ENCODE measurements at places on chromosomes 11 and 22. TPM values are rescaled to one million over a fixed set of nuclear protein-coding genes. Genes with fewer than 3 reads are reported as not detected.

Gene GGTLC2
- not detected for total RNA-seq

Gene OR5M11
- total RNA-seq = not detected

DNA sequence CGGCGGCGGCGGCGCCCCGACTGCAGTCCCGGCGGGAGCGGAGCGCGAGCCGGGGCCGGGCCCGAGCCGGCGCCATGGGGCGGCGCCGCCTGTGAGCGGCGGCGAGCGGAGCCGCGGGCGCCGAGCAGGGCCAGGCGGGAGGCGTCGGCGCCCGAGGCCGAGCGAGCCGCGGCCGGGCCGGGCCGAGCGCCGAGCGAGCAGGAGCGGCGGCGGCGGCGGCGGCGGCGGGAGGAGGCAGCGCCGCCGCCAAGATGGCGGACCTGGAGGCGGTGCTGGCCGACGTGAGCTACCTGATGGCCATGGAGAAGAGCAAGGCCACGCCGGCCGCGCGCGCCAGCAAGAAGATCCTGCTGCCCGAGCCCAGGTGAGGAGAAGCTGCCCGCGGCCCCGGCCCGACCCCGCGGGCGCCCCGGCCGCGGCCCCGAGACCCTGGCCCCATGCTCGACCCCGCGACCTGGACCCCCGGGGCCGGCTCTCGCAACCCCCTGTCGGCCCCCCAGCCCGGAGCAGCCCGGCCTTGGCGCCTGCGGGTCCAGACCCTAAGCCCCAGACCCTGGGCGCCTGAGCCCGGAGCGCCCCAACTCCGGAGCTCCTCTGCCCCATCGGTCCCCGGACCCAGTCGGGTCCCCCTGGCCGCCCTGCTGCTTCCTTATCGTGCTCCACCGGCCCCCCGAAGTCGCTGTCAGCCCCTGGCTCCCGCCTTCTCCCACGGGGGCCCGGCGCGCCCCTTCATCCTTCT is at the start of gene GRK2:
GRK2 (plus strand) TSS at position 25 of the 739 bp plus-strand sequence; CDS start at position 252, 227 bp downstream.
- peak; percentile 66 for DNase-seq

- DNase-seq = peak; percentile 16
Measured at GRCh38 chr22:47629273-47629711, 866.8 kb downstream of the TBC1D22A start.

DNA sequence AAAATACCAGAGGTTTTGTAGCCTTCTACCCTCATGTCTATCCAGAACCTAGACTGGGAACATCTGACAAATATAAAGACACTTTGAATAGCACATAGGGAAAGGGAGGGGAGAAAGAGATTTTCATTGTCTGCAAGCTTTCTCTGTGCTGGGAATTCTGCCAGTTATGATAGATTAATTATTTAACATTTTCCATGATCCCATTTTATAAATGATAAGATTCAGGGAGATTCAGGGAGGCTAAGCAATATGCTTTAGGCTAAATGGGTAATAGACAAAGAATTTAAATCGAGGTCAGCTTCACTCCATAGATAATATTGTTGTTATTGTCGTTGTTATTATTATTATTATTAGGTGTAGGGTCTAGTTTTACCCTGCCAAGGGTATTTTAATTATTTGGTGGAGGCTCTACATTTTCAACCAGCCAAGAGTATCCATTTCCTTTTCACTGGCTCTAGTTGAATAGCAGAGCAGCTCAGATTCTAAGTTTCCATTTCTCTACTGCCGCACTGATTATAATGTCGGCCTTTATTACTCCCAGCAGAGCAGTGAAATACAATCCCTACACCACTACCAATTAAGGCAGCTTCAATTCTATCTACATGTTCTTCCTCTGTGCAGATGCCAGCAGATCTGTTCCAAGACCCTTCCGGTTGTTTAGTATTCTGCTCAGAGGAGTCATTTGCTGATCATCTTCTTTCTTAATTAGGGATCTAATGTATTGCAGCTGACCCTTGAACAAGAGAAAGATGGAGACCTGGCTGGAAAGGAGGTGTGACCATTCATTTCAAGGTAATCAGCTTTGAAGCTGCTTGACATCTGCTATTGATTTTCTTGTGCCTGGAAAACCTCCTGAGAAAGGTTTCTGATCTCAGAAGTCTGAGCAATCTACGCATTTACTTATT is 23.8 kb upstream of the SYN3 start:
- peak; percentile 32 for DNase-seq

GRCh38 chr22:44550711-44551491 is 52.9 kb upstream of the RTL6 start:
- DNase-seq = peak; percentile 87

GRCh38 chr11:72432347-72433287 is 1.7 kb downstream of the CLPB start:
- DNase-seq = peak; percentile 47

DNA sequence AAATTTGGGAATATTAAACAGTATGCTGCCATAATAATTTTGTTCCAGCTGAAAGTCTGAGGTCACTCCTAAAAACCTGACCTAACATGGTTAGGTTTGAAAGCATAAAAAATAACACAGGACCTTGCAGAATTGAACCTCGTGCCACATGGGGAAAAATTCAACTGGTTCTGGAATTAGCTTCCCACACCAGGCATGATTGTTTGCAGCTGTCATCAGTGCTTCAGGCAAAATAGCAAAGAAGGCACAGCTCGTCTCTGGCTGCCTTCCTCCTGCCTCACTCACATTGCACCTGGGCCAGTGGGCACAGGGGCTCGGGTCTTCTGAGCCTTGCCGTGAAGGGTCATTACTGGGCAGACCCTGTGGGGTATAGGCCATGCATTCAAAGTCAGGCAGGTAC is 153.8 kb upstream of the ARHGAP20 start:
- DNase-seq = no peak

DNA sequence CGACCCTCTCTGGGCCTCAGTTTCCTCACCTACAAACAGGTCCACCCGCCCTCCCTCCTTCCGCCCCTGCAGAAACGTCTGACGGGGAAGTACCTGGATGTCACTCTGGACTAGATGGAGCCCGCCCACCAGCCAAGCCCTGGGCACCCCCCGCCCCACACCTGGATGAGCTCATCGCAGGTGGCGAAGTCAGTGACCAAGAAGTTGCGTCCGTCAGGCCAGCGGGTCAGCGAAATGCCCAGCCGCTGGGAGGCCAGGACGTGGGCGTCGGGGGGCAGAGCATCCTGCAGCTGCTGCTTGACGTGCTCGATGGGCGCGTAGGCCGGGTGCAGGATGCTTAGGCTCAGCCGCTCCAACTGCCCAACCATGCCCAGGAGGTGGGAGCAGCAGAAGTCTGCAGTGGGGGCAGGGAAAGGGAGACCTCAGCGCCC is 897 bp downstream of the PNPLA5 start:
- no peak for DNase-seq

DNA sequence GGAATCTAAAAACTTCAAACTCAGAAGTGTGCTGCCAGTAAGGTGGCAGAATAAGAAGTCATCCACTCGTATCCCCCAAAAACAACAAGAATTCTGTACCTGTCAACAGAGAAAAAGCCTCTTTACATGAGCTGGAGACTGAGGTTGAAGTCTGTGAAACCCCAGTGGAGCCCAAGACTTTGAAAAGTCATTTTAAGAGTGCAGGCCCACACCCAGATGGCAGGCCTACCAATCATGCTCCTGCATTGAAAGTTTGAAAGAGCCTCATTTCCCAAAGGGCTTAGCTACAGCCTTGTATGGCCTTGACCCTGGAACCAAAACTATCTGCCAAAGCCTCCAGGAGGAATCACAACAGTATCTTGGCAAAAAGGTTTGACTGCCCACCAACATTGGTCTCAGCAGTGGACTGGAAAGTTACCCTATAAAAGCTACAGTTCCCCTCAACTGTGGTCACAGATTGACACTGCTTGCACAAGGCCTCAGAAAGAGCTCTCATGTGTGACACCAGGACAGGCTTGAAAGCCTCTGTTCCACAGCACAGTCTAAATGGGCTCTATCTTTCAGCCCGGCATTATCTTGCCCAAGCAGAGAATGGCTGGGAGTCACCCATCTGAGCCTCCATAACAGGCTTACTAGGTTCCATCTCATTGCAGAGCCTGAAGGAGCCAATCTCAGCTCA is 47.7 kb downstream of the SLC22A9 start:
- DNase-seq = no peak

- DNase-seq = no peak
Measured at GRCh38 chr11:65621460-65621859, 5.9 kb downstream of the PCNX3 start.

GRCh38 chr11:100816823-100817222 is 129.7 kb downstream of the ARHGAP42 start:
- DNase-seq = no peak

DNA sequence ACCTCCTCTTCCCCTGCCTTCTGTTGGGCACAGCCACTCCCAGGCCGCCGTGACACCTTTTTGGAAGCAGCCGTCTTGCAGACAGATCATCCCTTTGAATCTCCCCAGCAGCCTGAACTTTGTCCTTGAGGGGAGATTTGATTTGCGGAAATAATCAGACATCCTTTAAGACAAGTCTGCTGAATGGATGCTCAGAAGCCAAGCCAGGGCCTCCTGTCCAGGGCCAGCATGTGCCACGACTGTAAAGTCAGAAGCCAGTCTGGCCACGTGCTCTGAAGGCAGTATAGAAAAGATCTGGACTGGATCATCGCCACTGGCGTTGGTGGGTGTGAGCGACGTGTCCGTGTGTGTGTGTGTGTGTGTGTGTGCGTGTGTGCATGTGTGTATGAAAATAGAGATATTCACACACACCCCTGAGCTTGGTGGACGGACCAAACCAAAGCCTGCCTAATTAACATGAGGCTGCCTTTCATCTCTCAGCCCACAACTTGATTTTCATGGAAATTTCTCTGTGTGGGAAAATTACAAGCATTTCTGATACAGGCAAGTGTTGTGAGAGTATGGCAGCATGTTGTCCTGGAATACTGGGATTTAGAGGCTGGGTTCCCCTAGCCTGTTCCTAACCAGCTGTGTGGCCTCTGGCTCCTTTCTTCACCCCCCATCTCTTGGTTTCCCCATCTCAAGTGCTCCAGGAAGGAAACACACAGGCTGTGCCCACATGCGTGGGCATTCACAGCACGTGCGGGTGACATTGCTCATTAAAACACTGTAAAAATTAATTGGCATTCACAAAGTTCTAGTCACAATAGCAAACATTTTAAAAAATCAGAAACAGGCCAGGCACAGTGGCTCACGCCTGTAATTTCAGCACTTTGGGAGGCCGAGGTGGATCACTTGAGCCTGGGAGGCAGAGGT is 61.8 kb upstream of the WNT7B start:
- no peak for DNase-seq

- peak; percentile 18 for DNase-seq
Measured at GRCh38 chr11:107898270-107898669, 30.0 kb upstream of the RAB39A start.

DNA sequence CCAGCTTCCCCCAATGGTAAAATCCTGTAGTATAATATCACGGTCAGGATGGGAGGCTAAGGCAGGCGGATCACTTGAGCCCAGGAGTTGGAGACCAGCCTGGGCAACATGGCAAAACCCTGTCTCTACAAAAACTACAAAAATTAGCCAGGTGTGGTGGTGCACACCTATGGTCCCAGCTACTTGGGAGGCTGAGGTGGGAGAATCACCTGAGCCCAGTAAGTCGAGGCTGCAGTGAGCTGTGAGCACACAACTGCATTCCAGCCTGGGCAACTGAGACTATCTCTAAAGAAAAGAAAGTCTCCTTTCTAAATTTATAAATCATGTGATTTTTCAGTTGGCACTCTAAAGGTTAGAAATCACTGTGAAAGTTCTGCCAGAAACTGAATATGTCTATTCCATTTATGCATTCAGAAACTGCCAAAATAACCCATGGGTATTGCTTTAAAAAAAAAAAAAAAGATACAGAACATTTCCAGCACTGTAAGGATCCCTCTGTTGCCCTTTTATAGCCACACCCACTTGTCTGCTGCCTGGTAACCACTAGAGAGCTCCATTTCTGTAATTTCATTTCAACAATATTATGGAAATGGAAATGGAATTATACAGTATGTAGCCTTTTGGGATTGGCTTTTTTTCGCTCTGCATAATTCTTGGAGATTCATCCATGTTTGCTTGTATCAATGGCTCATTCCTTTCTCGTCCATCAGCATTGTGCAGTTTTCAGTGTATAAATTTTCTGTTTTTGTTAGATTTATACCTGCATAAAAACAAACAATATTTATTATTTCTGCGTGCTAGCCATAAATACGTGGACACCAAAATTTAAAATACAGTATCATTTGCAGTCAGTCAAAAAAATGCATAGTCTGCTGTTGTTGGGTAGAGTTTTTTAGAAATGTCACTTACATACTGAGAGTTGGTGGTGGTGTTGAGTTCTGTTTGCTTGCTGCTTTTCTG is 9.4 kb downstream of the CDC45 start:
- DNase-seq = peak; percentile 71

GRCh38 chr11:63614136-63614671 is at the start of gene PLAAT3:
PLAAT3 (minus strand) TSS chr11:63614433; CDS start chr11:63614014, 419 bp downstream.
- DNase-seq = peak; percentile 46

GRCh38 chr11:57936050-57936418 is 87.6 kb upstream of the OR9Q1 start:
- no peak for DNase-seq

- no peak for DNase-seq
Measured at GRCh38 chr11:10348650-10349280, 43.9 kb downstream of the ADM start.

GRCh38 chr22:50403701-50404101 is 60.6 kb downstream of the PPP6R2 start:
- DNase-seq = peak; percentile 80

- no peak for DNase-seq
Measured at GRCh38 chr11:93221539-93221938, 23.7 kb upstream of the SLC36A4 start.

DNA sequence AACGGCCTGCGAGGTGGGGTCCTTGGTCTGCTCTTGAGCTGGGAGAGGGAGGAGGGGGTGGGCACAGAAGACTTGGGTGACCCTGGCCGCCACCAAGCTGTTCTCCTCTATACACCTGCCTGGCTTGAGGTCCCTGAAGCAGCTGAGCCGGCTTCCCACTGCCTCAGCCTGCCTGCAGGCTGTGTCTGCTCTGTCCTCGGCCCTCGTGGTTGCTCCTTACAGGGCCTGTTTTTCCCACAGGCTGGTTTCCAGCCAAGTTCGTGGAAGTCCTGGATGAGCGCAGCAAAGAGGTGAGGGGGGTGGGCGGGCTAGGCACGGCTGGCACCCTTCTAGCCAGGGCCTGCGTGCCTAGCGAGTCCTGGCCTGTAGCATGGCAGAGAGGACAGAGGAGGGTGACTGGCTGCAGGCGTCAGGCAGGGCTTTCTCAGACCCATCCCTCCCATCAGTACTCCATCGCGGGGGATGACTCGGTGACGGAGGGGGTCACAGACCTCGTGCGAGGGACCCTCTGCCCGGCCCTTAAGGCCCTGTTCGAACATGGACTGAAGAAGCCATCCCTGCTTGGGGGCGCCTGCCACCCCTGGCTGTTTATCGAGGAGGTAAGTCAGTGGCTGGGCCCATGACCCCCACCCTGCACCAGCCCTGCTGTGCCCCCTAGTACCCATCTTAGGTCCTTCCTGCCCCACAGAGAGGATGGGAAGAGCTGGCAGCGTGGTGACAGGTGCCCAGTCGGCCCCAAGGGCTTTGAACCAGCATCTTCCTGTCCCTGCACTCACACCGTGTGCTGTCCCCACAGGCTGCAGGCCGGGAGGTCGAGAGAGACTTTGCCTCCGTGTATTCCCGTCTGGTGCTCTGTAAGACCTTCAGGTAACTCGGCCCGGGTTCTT is 37.7 kb downstream of the SGSM3 start:
- DNase-seq = peak; percentile 9

- no peak for DNase-seq
Measured at GRCh38 chr11:68928136-68928880, 24.6 kb downstream of the IGHMBP2 start.

All from muscle of leg (tissue), 16 donors.